ENCODE measurements at places on chromosomes 12 and 14.

DNA sequence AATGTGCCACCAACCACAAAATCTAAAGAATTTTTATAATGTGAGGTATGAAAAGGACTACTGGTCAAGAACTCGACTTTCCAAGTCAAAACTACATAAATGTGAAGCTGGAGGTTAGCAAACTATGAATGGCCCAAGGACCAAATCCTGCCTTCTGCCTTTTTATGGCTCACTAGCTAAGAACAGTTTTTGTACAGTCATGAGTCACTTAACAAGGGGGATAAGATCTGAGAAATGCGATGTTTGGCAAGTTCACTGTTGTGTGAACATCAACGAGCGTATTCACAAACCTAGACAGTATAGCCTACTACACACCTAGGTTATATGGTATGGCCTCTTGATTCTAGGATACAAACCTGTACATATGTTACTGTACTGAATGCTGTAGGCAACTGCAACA is 28.2 kb downstream of the FERMT2 start:
- no peak for DNase-seq

GRCh38 chr12:114767084-114767760 is 83.2 kb upstream of the TBX3 start:
- no peak for DNase-seq

GRCh38 chr14:59123975-59124374 is 64.5 kb upstream of the DAAM1 start:
- DNase-seq, result no peak

DNA sequence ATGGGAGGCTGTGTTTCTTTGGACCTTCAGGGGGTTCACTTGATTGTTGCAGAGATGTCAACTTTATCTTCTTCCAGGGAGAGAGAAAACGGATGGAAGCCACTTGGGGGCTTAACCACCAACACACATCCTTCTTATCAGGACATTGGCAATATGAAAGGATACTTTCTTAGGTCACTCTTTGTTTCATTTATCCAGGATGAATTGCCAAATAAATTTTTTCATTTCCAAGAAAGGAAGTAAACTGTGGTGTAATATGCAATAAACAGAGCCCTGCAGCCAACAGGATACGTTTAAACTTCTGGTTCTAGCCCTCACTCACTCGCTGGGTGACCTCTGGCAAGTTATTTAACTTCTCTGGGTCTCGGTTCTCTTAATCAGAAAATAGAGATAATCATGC is 77.8 kb downstream of the CCDC60 start:
- DNase-seq, result no peak

DNA sequence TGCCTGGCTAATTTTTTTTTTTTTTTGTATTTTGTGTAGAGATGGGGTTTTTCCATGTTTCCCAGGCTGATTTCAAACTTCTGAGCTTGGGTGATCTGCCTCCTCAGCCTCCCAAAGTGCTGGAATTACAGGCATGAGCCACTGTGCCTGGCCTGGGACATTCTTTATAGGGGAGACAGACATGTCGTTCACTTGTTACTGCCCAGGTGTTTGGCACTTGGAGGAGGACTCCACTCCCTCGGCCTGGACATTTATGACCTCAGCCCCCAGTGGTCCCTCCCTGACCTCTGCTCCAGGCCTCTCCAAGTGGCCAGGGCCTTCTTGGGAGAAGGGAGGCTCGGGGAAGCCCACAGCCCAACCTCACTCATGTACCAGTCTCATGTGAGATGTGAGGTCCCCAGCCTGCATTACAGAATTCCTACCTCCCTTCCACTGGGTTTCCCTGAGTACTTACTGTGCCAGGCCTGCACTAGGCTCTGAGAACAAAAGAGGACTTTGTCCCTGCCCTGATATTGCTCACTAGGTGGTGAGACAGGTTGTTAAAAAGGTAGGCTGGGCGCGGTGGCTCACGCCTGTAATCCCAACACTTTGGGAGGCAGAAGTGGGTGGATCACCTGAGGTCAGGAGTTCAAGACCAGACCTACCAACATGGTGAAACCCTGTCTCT is 9.7 kb upstream of the POP5 start:
- no peak for DNase-seq

GRCh38 chr14:96536807-96537206 is 34.6 kb downstream of the PAPOLA start:
- no peak for DNase-seq

DNA sequence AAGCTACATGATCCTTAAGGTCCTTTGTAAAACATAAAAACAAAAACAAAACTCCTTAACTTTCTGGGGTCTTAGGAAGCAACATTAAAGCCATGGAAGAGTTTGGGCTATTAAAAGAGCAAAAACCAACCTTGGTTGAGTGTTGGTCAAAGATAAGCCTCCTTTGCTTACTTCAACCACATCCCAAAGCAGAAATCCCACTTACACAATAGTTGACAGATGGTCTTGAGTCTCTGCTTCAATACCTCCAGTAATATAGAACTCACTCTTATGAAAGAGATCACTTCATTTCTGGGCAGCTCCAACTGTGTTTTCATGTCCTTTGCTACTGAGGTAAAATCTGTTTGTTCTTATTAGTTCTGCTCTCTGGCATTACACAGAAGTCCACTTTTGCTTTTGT is 125.8 kb downstream of the SLC38A4 start:
- DNase-seq, result no peak

- no peak for DNase-seq
Observed at GRCh38 chr14:100117026-100117425, 42.4 kb downstream of the DEGS2 start.

- no peak for DNase-seq
Observed at GRCh38 chr12:6528539-6529235, 5.6 kb upstream of the GAPDH start.

DNA sequence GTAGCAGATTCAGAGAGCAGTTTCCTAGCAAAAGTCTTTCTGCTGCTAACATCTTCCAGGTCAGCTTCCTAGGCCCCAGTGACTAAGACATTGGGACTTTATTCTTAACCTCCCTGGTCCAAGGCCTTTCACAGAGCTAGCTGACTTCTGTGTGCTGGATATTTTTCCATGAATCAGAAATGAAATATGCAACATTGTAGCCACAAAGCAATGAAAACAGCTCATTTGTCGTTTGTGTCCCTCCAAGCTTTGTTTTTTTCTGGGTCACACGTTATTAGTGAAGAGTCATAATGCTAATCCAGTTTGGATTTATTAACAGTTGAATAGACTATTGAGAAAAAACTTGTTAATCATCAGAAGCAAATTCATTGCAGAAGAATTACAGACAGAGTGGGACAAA is 82.4 kb downstream of the ARF6 start:
- DNase-seq, result no peak

- no peak for DNase-seq
Observed at GRCh38 chr12:43277651-43278540, 274.1 kb downstream of the ADAMTS20 start.

GRCh38 chr14:100403105-100403504 is 80.0 kb downstream of the SLC25A47 start:
- DNase-seq, result no peak

DNA sequence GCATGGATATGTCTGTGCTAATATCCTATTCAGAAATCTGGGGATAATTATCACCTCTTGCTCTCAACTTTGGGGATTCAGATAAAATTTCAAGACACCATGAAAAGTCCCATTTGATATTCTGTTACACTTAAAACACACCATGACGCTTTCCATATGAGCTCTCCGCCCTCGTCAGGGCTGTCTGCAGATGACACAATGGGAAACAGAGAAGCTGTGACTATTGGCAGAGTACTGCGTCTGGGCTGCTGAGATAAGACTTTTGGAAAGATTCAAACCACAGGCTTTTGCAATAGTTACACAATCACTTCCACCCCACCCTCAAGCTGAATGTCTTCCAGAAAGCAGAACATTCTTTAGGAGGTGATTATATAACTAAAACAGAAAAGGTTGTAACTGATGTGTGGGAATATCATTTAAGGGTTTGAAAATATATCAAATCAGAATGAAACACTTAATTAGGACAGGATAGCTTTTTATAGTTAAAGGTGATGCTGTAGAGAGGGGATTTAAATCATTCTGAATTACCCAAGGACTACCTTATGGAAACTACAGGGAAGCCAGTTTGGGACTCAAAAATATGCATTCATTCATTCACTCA is 75.3 kb upstream of the TMPO start:
- DNase-seq, result no peak

GRCh38 chr12:111046896-111047295 is 126.5 kb upstream of the MYL2 start:
- DNase-seq, result no peak

- no peak for DNase-seq
Observed at GRCh38 chr14:65976761-65977404, 509.3 kb upstream of the CCDC196 start.

- DNase-seq, result no peak
Observed at GRCh38 chr12:15428632-15429031, 106.3 kb downstream of the PTPRO start.

GRCh38 chr12:96051756-96052485 is 16.5 kb upstream of the LTA4H start:
- no peak for DNase-seq

DNA sequence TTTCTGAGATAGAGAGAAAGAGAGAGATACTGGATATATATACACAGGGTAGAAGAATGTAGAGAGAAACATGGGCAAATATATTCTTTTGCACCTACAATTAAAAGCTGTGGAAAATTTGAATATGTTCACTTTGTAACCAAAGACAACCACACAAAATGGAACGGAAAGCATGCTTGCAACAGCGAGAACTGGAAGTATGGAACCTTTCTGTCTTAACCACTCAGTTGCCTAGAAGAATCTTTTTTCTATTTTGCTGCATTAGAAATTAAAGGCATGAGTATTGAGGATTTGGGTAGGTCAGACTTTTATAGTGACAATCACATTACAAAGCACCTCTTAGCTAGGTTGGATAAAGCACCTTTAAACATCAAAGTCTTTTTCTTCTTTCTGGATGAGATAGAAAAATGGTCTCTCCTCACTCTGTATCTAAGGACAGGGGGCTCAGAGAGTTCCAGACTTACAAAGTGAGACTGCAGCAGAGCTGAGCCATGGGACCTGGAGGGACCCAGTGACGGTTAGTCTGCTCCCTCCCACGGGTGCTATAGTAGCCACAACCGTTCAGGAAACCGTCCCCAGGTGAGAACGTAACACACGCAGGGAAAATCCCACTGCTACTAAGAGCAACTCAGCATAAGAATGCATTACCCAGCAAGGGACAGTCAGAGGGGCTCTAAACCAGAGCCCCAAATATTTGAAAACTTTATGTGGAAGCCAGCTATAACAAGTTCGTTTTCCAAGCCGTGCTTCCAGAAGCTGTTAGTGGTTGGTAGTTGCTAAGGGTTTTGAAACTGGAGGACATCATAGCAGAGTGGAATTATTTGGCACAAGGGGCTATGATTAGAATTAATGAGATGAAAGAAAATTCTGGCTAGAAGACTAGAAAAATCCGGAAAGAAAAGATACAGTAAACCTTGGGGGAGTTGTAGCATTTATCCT is 97.1 kb downstream of the DAD1 start:
- peak; percentile 38 for DNase-seq

DNA sequence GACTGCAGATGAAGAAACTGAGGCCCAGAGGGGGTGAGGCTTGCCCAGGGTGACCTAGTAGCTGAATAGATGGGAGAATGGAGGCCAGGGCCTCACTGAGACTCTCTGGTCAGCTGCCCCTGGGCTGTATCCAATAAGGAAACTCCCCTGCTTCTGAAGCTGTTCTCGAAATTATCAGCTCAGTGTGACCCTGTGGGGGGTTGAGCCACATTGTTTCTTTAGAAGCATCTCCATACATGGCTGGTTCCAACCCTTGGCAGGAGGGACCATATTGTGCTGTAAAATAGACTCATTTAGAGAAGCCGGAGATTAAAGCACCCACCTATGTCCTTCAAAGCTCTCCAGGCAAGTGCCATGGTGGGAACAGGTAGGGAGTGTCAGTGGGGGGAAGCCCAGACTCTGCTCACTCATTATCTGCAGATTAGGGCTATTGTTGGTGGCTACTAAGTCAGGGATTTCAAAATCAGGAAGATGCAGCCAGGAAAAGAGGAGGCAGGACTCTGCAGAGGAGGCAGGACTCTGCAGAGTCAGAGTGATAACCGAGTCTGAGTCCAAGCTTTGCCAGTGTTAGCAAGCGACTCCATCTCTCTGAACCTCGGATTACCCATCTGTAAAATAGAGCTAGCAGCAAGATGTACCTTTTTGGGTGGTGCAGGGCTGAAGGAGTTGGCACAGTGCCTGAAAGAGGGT is 3.5 kb downstream of the SERPINA5 start:
- DNase-seq, result no peak

- no peak for DNase-seq
Observed at GRCh38 chr14:92352158-92352985, 29.4 kb downstream of the SLC24A4 start.

DNA sequence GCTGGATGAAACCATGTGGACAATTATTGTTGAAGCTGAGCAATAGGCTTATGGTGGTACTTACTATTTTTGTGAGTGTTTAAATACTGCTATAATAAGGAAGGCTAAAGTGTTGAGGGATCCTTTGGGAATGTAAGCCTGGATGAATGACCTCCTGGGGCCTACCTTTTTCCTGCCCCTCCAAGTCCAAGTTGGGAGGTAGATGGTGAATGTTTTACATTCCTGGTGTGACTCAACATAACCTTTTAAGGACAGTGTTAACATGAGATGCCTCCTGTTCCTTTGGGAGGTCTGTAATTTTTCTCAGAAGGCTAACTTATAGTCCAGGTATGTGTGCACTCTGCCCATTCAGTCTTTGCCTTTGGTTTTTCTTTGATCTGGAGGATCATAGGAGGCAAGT is 315.9 kb downstream of the NRXN3 start:
- DNase-seq, result no peak

GRCh38 chr12:7116196-7116595 is 7.2 kb upstream of the C1RL start:
- DNase-seq, result no peak

DNA sequence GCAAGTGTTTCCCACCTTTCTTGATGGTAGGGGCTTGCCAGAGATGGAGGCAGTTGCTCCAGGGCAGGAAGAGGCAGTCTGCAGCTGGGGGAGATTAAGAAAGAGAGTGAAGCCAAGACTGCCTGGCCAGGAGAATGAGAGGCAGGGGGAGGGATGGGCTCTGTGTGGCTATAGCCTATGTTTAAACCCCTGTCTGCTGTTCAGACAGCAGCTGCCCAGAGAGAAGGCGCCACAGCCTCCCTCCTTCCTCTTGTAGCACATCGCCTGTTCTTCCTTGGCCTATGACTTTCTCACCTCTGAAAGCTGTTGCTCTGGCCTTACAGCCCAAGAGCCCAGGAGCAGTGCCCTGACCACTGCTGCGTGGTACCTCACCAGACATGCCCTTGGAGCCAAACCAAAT is 61.7 kb downstream of the EMP1 start:
- DNase-seq, result no peak

GRCh38 chr12:76002598-76003354 is 28.8 kb downstream of the PHLDA1 start:
- no peak for DNase-seq

DNA sequence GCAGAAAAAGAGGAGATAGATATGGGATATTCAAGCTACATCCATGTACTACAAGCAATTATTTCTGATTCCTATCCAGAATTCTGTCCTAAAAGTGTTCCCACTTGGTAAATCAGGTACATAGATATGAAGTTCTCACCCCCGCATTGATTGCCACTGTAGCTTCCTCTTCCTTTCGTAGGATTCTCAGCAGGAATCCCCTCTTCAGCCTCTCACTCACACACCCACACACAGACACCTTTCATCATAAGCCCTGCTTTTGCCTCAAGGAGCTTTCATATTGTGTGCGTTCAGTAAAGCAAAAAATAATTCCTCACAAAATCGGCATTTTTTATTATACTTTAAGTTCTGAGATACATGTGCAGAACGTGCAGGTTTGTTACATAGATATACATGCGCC is 69.8 kb downstream of the ANO4 start:
- DNase-seq, result no peak

All from stimulated activated naive CD4-positive, alpha-beta T cell treated with Interleukin-2 at 50 U/mL for 16 hours (primary cell).